ENCODE measurements at places on chromosomes 7 and 10.

DNA sequence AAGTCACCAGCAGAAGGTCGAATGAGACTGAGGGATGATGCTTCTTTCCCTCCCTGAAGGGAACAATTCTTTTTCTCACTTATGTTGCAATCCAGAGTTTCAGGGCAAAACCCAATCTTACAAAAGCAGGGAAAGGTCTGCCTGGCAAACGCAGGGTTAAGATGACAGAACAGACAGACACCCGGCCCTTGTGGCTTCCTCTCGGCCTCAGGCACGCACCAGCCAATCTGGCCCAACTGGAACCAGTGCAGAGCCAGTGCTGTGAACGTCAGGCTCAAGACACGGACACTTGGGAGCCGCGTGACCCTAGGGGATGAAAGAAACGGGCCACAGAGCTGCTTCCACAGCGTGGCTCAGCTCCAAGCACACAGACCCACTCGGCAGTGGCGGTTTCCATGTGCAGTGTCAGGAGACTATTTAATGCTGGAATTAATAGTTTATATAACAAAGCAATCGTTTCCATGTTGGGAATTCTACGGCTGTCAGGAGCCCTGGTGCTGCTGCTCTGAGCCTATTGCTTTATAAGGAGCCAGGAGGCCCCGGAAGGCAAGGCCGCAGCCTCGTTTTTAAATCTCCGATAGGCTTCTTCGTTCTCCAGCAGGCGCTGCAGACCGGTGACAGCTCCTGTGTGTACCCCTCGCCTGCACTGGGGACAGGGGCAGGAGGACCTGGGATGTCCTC lies 198.4 kb downstream of the DIP2C start:
- H3K36me3 ChIP-seq: no peaks in the 10 kb centered on the region
- DNase-seq: peak; percentile 44
- H3K4me3 ChIP-seq: no peak overlapping the region
- H3K27ac ChIP-seq: no peak overlapping the region
- peaks cover 15% of the 10 kb centered on the region for H3K4me1 ChIP-seq

DNA sequence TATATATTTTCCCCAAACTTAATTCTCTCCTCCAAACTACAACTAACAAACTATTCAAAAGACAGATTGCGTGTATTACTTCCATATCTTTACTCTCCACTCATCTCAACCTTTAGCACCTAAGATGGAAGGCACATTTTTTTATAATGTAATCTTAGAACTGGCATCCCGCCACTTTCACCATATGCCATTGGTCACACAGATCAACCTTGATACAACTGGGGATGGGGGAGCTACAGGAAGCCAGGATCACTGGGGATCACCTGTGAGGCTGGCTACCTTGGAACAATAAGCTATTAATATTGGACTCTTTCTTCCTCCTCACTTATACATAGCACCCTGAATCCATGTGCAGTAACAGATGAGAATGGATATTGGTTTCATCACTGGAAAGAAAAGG lies 469.6 kb upstream of the LRRN3 start:
- no peaks in the 10 kb centered on the region for H3K36me3 ChIP-seq
- DNase-seq: no peak
- no peaks in the 10 kb centered on the region for H3K4me1 ChIP-seq
- no peak overlapping the region for H3K4me3 ChIP-seq
- H3K27ac ChIP-seq: no peak overlapping the region

DNA sequence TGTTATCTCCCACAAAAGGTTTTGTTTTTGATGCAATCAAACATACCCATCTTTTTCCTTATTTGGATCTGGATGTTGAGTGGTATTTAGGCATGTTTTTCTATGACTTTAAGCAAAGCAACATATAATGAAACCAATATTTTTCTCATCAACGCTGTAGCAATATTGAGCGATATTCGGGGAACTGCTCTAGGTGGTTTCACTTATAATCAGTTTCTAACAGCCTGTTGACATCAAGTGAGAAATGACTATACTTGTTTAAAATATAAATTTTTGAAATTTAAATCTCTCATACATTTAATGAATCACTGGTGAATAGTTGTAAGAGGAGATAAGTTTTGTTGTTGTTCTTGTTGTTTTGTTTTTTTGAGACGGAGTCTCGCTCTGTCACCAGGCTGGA lies 52.8 kb upstream of the CCAR1 start:
- peaks cover 33% of the 10 kb centered on the region for H3K36me3 ChIP-seq
- H3K4me3 ChIP-seq: no peak overlapping the region
- DNase-seq: no peak
- H3K27me3 ChIP-seq: no peaks in the 10 kb centered on the region
- no peaks in the 10 kb centered on the region for H3K4me1 ChIP-seq
- 0 out of 2 replicates have a peak overlapping the region, but pooled peaks have one; percentile 11 for H3K27ac ChIP-seq

- peaks cover 24% of the 10 kb centered on the region for H3K4me1 ChIP-seq
- DNase-seq: peak; percentile 84
- peaks cover 48% of the 10 kb centered on the region for H3K27me3 ChIP-seq
These were observed 515 bp downstream of the GSDME start for GRCh38 chr7:24756545-24757352.

DNA sequence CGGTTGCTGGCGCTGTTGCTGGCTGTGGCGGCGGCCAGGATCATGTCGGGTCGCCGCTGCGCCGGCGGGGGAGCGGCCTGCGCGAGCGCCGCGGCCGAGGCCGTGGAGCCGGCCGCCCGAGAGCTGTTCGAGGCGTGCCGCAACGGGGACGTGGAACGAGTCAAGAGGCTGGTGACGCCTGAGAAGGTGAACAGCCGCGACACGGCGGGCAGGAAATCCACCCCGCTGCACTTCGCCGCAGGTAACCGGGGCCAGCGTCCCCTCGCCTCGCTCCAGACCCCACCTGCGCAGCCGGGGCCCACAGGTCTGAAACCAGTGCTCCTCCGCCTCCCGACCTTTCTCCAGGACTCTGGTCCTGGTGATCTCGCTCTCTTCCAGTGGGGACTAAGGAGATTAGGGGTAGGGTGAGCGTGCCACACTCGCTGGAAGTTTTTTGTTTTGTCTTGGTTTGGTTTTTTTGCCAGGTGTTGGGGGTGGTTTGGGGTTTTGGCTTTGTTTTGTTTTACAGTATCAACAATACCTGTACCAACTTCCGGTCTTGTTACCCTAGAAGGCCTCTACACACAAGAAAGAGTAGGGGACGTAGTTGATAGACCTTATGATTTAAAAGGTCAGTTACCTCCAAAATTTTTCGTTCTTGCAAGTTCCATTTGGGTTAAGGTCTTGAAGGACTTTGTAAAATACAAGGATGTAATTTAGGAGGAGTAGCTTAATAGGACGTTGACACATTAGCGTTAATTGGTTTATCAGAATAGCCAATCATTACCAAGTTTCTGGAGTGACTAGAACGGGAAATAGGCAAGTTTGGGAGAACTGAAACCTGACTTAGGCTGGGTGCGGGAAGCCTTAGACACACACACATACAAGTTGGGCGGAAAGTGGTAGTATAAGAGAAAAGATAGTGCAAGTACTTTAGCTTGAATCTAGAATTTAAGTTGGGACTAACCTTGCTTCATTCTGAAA lies 704 bp downstream of the TNKS2 start:
- peak overlapping the region; percentile 55 for H3K4me3 ChIP-seq
- H3K27me3 ChIP-seq: no peaks in the 10 kb centered on the region
- peaks cover 29% of the 10 kb centered on the region for H3K4me1 ChIP-seq
- H3K36me3 ChIP-seq: no peaks in the 10 kb centered on the region
- peak; percentile 67 for DNase-seq

DNA sequence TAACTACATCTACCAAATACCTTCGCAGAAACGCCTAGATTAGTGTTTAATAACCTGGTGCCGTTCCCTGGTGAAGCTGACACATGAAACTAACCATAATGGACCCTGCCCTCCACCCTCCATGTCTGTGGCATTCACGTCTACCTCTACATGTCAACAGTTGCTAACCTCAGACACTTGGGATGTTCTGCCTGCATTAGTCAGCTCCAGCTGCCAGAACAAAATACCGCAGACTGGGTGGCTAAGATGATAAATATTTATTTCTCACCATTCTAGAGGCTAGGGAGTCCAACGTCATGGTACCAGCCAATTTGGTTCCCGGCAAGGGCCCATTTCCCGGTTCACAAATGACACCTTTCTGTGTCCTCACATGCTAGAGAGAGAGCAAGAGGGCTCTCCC lies 118.5 kb upstream of the CHST15 start:
- no peak for DNase-seq
- no peak overlapping the region for H3K4me3 ChIP-seq
- H3K36me3 ChIP-seq: no peaks in the 10 kb centered on the region
- H3K4me1 ChIP-seq: no peaks in the 10 kb centered on the region

- no peaks in the 10 kb centered on the region for H3K36me3 ChIP-seq
- no peak for DNase-seq
- H3K4me1 ChIP-seq: no peaks in the 10 kb centered on the region
- H3K27ac ChIP-seq: no peak overlapping the region
These were observed 91.7 kb downstream of the CCDC3 start for GRCh38 chr10:12909836-12910185.

GRCh38 chr10:130378556-130379400 lies 242.6 kb downstream of the GLRX3 start:
- no peaks in the 10 kb centered on the region for H3K27me3 ChIP-seq
- H3K36me3 ChIP-seq: no peaks in the 10 kb centered on the region
- no peak overlapping the region for H3K4me3 ChIP-seq
- DNase-seq: no peak
- H3K4me1 ChIP-seq: no peaks in the 10 kb centered on the region
- H3K27ac ChIP-seq: no peak overlapping the region

DNA sequence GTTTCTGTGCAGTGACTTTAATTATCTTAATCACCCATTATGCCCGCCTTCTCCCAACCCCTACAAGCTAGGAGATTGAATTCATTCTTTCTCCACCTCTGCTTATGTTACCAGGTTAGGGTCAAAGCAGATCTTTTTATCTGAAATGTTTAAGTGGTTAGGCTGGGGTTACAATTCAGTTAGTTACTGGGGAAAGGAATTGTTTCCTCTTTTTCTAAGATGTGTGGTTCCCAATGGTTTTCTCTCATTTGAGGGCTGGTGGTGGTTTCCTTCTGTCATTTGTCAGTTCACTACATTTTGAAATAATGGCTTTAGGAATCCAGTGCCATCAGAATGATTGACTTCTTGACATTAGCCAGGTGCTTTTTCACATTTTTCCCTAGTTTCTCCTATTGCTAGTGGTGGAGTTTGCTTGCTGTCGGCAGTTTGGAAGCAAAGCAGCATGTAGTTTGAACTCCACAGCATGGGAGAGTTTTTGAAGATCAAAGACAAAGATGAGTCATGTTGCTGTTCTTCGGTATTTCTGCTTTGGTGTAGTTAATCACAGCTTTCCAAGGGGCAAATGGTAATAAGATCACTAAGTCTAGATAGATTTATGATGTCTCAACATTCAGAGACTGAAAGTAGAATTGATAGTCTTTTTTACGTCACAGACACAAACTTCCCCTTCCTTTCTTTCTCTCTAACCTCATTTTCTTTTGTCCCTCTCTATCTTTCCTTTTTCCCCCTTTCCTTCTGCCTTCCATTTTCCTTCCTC lies 168.2 kb downstream of the SND1 start:
- H3K27me3 ChIP-seq: no peaks in the 10 kb centered on the region
- H3K4me1 ChIP-seq: peaks cover 46% of the 10 kb centered on the region
- no peak overlapping the region for H3K4me3 ChIP-seq
- DNase-seq: peak; percentile 19
- no peak overlapping the region for H3K27ac ChIP-seq

- peaks cover 19% of the 10 kb centered on the region for H3K4me1 ChIP-seq
- no peak for DNase-seq
- H3K4me3 ChIP-seq: no peak overlapping the region
- H3K27ac ChIP-seq: no peak overlapping the region
These were observed 70.1 kb downstream of the JAZF1 start for GRCh38 chr7:28110427-28111012.

GRCh38 chr10:21284301-21284700 lies 241.2 kb downstream of the SKIDA1 start:
- DNase-seq: no peak
- peaks cover 41% of the 10 kb centered on the region for H3K4me1 ChIP-seq
- H3K27ac ChIP-seq: peak overlapping the region; percentile 95

DNA sequence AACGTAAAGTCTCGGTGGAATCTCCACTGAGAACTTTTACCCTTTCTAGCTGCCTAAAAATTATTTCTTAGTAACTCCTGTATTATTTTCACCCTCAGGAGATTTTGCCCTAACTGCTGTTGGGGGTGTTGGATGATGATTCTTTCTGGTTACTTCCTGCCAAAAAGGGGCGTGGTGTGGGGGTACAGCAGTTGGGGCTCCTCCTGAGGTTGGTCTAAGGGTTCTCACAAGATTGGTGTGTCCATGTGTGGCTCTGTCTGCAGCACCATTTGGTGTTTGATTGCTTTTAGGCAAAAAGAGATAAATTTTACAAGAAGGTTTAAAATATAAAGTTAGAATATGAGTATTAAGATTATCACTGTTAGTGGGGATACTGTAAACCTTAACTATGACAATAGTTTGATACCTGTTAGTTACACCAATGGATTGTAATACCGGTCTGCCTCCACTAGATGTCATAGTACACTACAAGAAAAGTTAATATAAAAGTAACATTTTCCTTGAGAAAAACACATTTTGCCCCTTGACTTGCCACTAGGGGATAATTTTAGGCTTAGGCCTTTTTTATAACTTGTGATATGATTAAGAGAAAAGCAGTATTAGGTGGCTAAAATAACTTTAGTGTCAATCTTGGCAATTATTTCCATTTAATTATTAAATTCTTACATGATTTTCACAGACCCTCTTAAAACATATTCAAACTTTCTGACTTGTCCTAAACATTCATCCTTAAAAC lies 928.7 kb downstream of the IPMK start:
- no peak overlapping the region for H3K4me3 ChIP-seq
- no peaks in the 10 kb centered on the region for H3K4me1 ChIP-seq
- peaks cover 8% of the 10 kb centered on the region for H3K36me3 ChIP-seq
- peak; percentile 84 for DNase-seq
- no peaks in the 10 kb centered on the region for H3K27me3 ChIP-seq

- no peaks in the 10 kb centered on the region for H3K36me3 ChIP-seq
- H3K27ac ChIP-seq: no peak overlapping the region
- H3K4me3 ChIP-seq: no peak overlapping the region
- no peaks in the 10 kb centered on the region for H3K27me3 ChIP-seq
- no peak for DNase-seq
These were observed 75.6 kb downstream of the LHPP start for GRCh38 chr10:124537166-124537725.

- H3K4me1 ChIP-seq: no peaks in the 10 kb centered on the region
- H3K4me3 ChIP-seq: no peak overlapping the region
- H3K36me3 ChIP-seq: 0 out of 2 replicates have a peak, but pooled peaks cover 4% of the 10 kb centered on the region
- no peak overlapping the region for H3K27ac ChIP-seq
These were observed 123.3 kb upstream of the LAMB4 start for GRCh38 chr7:108253275-108254044.

DNA sequence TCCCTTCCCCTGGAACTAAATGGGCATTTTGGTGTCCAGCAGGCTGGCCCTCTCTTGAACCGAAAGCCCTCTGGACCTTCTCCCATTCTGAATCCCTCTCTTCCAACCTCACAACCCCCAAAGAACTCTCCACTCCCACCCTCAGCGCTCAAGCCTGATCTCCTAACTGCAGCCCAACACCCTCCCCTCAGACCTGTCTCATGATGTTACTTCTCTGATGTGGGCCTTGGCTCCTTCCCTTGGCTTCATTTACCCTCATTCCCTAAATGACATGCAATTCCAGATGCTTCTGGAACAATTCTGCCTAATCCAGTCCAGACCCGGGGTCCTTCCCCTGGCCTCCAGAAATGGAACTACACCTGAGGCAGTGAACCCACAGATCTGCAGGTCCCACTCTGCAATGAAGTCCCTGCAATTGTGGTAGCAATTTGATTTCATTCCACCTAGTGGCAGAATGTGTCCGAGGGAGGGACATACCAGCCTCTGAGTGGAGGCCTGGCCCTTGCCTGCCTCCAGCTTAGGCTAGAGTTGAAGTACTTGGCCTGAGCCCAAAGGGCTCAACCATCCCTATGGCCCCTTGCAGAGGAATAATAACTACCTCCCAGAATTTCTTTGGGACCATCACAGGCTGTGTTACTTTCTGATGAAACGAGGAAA lies 4.1 kb upstream of the CEP41 start:
- no peak overlapping the region for H3K4me3 ChIP-seq
- peaks cover 12% of the 10 kb centered on the region for H3K4me1 ChIP-seq
- H3K36me3 ChIP-seq: no peaks in the 10 kb centered on the region
- DNase-seq: no peak
